Activated T-helper 2 cell treated with anti-CD3 and anti-CD28 coated beads, Interferon-gamma antibody, Interleukin-2, Interleukin-4, amounts not matched to agents 10 μg/mL and 5 μg/mL and 100 μg/mL, durations not matched to agents 14 hours and 24 hours and 36 hours (primary cell): ENCODE measurements at places on chromosomes 13 and 19. TPM values are rescaled to one million over a fixed set of nuclear protein-coding genes. Genes with fewer than 3 reads are reported as not detected.

DNA sequence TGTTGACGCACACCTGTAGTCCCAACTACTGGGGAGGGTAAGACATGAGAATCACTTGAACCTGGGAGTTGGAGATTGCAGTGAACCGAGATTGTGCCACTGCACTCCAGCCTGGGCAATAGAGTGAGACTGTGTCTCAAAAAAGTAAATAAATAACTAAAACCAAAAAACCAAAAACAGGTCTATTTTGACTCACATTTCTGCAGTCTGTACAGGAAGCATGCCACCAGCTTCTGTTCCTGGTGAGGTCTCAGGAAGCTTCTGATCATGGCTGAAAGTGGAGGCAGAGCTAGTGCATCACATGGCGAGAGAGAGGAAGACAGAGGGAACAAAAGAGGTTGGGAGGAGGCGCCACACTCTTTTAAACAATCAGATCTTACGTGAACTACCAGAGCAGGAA is 142.5 kb downstream of the ITGBL1 start:
- H3K36me3 ChIP-seq = no peaks in the 10 kb centered on the region
- no peak overlapping the region for H3K27ac ChIP-seq
- no peaks in the 10 kb centered on the region for H3K4me1 ChIP-seq
- no peaks in the 10 kb centered on the region for H3K27me3 ChIP-seq
- no peak for DNase-seq

- no peaks in the 10 kb centered on the region for H3K36me3 ChIP-seq
- DNase-seq = no peak
- H3K27me3 ChIP-seq = peaks cover 17% of the 10 kb centered on the region
- peaks cover 5% of the 10 kb centered on the region for H3K4me1 ChIP-seq
Measured at GRCh38 chr13:110372676-110373075, 65.6 kb downstream of the COL4A2 start.

GRCh38 chr13:35343417-35343816 is 133.1 kb downstream of the MAB21L1 start:
- DNase-seq = no peak
- no peak overlapping the region for H3K4me3 ChIP-seq
- no peaks in the 10 kb centered on the region for H3K27me3 ChIP-seq
- no peaks in the 10 kb centered on the region for H3K36me3 ChIP-seq
- no peaks in the 10 kb centered on the region for H3K4me1 ChIP-seq
- H3K27ac ChIP-seq = no peak overlapping the region

Gene FLT1
- total RNA-seq = 29.9 and 32.4 TPM in 2 replicates

Gene GPC5
- 0.57 and 1.1 TPM in 2 replicates for total RNA-seq
